Activated naive CD4-positive, alpha-beta T cell treated with anti-CD3 and anti-CD28 coated beads, Interleukin-2, amount 10 ng/mL, durations not matched to agents 5 hours and 36 hours (primary cell): ENCODE measurements at places on chromosomes 11 and 22. TPM values are rescaled to one million over a fixed set of nuclear protein-coding genes. Genes with fewer than 3 reads are reported as not detected.

The HOATZ gene
- total RNA-seq = not detected

The RANGAP1 gene
- total RNA-seq = 76.8 TPM

The OR5AR1 gene
- total RNA-seq = not detected

The PLEKHA7 gene
- 4.1 TPM for total RNA-seq

The A4GALT gene
- not detected for total RNA-seq

The KDM4D gene
- 0.60 TPM for total RNA-seq

The APOBEC3C gene
- 99.8 TPM for total RNA-seq

The APOL3 gene
- 132 TPM for total RNA-seq

The ACTN3 gene
- 0.05 TPM for total RNA-seq

The PRPF19 gene
- total RNA-seq = 107 TPM

The MRGPRX4 gene
- total RNA-seq = not detected

The BIK gene
- 2.3 TPM for total RNA-seq

The DNAJB7 gene
- total RNA-seq = not detected

The BEST1 gene
- total RNA-seq = 0.10 TPM
